IMR-90 (cell line): ENCODE measurements at places on chromosomes 4 and X. TPM values are rescaled to one million over a fixed set of nuclear protein-coding genes. Genes with fewer than 3 reads are reported as not detected.

DNA sequence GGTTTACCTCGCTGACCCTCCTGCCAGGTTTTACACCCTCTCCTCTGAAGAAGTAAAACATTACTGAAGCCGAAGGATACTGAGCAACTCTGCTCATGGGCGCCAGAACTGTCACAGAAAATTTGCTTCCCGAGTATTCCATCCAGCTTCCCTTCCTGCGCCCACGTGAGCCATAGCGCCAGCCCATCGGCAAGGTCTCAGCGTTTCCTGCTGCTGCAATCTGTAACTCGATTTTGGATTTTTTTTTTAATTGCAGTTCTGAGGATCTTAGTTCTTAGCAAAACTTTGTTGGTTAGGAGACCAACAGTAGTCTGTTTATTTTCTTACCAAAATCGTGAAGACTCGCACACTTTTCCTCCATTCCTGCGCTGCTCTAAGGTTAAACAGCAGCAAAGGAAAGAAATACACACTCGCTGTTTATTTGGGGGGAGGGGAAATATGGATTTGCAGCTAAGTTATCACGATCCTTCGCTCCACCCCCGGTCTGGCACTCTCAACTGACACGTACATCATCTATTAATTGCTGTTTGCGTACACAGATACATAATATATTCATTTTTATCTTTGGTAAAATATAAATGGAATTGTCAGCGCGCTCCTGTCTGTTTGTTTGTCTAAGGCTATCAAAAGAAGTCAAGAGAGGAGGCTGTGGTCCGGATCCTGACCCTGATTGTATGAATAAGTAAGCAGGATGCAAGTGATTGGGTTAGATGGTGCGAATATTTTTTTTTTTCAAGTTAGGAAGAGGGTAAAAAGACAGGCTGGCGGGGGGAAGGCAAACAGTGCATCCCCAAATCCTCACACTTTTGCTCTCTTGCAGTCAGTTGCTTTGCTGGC is at the start of gene TLL1:
Gene TLL1, plus strand, starts transcription at position 777 of the 837 bp plus-strand sequence. CDS start 668 bp downstream, outside the sequence.
- DNase-seq: no peak

DNA sequence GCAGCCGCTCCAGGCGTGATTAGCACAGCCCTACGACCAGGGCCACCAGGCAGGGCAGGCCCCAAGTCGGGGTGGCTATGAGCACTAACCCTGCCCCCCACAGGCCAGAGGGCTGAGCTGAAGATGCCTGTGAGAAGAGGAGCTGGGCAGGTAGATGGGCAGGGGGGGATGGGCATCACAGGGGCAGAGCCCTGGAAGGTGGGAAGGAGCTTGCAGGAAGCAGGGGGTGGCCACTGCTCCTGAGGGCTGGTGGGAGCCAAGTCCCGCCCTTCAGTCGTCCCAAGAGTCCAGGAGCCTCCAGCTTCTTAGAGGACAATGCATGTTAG is 7.3 kb upstream of the MXD4 start:
- no peak for DNase-seq

DNA sequence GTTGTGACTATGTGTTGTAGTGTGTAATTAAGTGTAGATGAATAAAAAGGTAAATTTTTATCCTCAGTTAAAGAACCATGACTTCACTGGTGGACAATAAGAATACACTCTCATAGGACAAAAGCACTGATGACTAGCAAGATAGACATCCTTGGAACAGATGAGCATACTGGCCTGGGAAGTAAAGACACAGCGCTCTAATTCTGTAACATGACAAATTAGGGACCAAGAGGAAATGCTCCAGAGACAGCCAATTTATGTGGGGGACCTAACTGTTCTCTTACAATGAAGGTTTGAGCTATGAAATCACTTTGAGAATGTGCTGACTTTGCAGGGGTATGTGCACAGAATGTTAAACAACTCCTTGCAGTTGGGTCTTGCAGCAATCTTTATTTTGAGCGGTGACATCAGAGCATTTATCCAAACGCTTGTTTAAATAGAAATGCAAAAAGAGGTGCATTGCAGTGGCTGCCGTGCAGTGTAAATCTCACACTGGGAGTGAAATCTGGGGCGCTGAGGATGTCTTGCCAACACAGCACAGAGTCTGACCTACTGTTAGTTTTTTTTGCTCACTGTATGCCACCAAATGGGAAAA is 109.3 kb downstream of the MAGEC2 start:
- DNase-seq: no peak

DNA sequence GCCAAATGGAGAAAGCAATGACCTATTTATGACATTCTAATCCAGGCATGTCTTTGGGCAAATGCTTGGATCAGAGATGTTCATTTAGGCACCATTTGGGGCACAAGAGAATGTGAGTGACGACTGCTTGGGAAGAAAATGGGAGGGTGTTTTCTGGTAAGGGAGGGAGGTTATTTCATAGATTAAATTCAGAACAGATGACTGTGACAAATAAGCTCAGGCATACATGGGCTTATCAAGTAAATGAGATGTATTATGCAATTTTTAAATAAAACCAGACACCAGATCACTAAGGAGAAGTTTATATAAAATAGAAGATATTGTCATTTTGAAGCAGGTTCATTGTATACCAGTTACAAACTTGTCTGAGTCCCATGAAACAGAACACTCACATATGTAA is 71.4 kb upstream of the UGT8 start:
- DNase-seq: no peak

DNA sequence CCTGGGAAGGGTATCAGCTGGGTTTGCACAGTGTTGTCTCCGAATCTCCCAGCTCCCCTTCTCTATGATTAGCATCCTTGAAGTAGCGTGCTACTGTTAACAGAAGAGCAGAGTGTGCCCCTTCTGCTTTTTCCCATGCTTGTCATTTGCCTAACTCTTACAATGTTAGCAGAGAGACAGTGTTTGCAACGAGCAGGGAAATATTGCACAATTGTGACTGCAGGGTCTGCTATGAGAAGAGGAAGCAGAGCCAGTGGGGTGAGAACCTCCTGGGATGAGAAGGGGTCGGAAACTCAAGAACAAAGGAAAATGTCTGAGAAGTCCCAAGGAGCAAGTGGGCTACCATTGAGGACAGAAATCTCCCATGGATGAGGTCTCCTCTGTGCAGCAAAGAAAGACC is 7.8 kb upstream of the CHRNA9 start:
- no peak for DNase-seq

- DNase-seq: no peak
These were observed 585.7 kb downstream of the TLL1 start for GRCh38 chr4:166458756-166459155.

- DNase-seq: no peak
These were observed 505.7 kb downstream of the PACRGL start for GRCh38 chr4:21205821-21206531.

DNA sequence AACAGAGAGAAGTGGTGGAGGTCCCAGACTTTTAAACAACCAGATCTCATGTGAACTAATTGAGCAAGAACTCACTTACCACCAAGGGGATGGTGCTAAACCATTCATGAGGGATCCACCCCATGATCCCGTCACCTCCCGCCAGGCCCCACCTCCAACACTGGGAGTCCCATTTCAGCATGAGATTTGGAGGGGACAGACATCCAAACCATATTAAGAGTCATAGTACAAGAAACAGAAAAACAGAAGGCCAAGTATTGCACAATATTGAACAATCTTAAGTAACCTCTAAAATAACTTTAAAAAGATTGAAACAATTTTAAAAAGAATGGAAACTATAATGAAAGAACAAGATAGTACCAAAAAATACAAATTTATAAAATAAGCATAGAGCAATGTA is 110.0 kb downstream of the CBR4 start:
- no peak for DNase-seq

DNA sequence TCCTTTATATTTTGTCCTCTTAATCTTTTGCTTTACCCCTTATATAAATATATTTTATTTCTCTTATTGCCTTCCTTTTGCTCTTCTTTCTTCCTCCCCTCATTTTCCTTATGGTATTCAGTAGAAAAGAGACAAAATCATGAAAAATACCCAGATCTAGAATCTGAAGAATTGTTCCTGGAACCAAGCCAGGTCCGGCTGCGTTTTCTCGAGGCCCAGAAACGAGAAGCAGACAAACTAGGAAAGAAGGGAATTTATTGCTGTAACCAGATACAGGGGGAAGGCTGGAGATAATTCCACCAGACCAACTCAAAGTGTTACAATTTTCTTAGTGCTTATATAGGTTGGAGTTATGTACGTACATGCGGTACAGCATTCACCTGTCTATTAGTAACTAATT is 328.7 kb downstream of the GABRG1 start:
- DNase-seq: no peak

DNA sequence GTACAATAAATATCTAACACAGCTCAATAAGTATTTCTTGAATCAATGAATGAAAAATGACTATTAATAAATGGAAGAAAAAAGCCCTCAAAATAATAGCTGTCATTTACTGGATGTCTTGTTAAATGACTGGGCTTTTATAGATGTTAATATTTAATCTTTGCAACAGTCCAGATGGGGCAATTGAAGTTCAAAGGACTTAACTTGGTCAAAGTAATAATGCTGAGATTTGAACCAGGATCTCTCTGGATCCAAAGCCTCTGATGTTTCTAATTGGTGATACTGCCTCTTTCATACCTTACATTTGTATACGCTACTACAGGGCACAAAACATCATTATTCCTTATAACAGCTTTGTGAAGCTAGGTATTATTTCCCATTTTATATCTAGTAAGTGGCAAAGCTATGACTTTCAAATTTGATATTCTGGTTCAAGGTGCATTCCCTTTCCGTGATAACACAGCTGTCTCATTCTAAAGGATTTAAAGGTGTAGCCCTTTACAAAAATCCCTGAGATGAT is 72.6 kb downstream of the DCK start:
- DNase-seq: no peak

DNA sequence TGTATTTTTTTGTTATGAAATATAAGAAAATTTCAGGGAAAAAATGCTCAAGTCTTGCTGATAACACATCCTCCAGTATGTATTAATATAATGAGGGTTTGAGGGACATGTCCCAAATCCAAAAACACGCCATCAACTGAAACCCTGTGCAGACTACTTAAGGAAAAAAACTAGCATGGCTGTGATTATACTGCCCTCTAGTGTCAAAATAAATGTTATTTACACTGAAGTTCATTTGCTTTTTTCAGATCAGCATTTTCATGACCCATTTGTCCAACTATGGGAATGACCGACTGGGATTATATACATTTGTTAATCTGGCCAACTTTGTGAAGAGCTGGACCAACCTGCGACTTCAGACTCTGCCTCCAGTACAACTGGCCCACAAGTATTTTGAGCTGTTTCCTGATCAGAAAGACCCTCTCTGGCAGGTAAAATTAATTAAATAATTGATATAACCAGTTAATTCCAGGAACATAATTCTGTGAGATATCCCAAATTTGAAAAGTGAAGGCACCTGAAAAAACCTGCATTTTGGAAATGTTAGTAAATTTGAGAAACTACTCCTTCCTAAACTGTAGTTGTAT is 128.5 kb downstream of the PRSS12 start:
- DNase-seq: peak; percentile 80

DNA sequence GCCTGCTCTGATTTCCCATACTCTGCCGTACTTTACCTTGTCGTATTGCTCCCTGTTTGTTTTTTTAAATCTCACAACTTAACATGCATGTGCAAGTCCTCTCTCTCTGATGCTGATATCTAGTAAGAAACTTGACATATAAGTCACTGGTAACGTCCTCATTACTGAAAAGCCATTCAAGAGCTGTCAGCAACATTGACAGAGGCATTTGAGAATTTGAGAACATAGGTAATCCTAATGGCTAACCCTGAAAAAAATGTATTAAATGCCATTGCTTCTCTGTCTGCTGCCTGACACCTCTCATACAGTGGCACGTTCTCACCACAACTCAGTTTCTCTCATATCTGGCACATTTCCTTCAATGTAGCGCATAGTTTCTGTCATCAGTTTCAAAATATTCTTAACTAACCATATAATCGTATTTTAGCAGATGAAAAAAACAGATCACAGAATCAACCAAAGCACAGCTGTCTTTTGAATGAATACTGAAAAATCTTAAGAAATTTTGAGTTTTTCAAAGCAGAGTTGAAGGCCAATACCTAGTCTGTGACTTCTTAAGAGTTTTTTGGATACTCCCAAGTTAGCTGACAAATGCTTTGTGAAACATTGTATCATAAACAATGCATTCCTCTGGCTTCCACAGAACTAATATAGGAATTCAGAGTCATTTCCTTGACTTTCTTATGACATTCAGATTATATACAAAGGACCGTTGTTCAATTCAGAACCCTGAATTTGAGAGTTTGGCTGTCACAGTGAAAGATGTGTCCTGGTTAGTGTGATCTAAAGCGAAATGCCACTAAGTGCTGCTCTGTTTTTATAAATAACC is 996.4 kb downstream of the C4orf33 start:
- no peak for DNase-seq

GRCh38 chrX:75547783-75548182 is 24.9 kb upstream of the ZDHHC15 start:
- no peak for DNase-seq

DNA sequence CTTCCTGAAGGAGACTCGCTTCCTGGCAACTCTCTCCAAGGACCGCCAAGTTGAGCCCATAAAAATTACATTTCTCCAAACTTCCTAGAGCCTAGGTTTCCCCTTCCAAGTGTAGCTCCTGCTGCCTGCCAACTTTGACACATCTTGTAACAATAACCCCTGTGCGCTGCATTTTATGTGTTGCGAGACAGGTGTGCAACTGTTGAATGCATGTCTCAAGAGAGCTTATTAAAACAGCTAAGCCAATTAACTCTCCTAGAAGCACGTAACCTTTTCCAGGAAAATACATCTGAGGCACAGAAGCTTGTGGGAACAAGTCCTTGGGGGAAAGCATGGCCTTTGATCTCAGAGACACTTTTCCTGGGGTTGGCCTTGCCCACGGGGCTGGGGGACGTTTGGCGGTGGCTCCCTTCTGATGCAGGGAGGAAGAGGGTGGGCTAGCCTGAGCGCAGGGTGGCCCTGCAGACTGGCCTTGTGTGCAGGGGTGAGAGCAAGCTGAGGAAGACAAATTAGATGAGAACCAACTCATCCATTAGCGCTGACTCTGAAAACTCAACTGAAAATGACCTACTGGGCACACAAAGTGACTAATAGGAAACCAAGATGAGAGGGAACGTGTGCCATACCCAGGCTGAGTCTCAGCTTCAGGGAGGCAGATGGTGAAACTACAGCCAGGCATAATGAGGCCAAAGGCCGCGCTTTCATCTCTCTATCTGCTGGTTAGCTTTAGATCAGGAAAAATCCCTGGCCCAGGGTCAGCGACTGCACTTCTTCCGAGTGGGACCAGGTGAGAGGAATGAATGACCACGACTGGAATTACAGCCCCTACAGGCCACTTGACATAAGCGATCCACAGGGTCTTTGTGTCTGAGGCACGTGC is 75.3 kb downstream of the ENPP6 start:
- no peak for DNase-seq

- DNase-seq: no peak
These were observed 12.3 kb upstream of the CHRNA9 start for GRCh38 chr4:40322811-40323210.

Gene CCNI
- total RNA-seq: 98.6 and 100 TPM in 2 replicates

Gene CLNK
- not detected in 2 replicates for total RNA-seq

Gene TRMT2B
- total RNA-seq: 10.8 and 13.4 TPM in 2 replicates

Gene PLAC8
- total RNA-seq: not detected in 2 replicates

Gene TBC1D9
- 15.2 and 16.9 TPM in 2 replicates for total RNA-seq

Gene FGD1
- total RNA-seq: 2.0 and 2.5 TPM in 2 replicates

Gene NUDT9
- total RNA-seq: 10.0 and 14.2 TPM in 2 replicates

Gene AMBN
- not detected in 2 replicates for total RNA-seq

Gene F11
- not detected in 2 replicates for total RNA-seq

Gene PSAPL1
- total RNA-seq: not detected in 2 replicates
